ENCODE measurements at places on chromosomes 4 and X.
A peak's percentile ranks its signal among the peaks of the same experiment; 100 is the strongest.

- DNase-seq, result no peak
Observed at GRCh38 chrX:48736303-48736702, 25.2 kb upstream of the GLOD5 start.

GRCh38 chr4:1731180-1731579, 9.9 kb downstream of the TACC3 start:
- no peak for DNase-seq

DNA sequence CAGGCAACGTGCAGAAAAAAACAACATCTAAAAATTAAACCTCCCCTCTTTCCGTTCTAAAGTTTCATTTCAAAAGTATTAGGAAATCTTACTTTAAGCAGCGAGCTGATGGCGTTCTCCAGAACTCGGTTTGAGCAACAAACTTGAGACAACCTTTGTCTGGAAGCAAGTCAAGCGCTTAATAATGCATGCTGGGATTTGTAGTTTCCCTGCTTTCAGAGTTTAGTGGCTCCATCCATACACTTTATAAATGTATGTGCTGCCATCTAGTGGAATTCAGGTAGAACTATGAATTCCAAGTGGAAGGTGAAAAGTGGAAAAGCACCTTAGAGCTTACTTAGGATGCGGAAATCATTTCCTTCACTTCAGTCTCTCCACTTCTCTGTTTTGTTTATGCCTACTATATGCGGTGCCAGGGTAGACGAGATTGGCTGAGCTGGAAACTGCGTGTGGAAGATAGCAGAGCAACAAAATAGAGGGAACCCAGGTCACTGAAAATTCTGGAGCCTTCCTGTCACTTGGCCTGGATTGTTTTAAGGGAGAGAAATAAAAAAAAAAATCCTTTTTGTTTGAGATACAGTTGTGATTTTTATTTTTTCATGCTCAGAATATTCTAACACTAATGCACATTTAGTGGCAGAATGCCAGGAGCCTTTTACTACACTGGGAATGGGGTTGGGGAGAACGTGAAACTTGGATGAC, at the start of gene BDH2:
Gene BDH2 (minus strand): TSS at position 144 of the 702 bp plus-strand sequence. CDS start 3,580 bp downstream, outside the sequence.
- DNase-seq, result peak; percentile 1

DNA sequence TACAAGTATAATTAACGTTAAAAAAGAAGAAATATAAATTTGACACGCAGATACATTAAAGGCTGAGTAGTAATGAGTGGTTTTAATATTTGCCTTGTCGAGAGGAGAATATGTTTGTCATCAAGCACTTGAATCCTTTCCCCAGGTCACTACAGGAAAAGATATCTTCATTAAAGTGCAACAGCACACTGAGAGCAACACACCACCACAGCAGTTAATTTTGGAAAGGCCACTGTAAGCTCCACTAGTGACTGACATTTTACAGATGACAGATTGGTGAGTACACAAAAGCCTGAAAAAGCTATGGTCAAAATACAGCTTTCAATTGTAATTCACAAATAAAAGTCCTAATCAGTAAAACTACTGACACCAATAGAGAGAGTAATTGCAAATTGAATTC, 76.6 kb downstream of the ZNF718 start:
- no peak for DNase-seq

GRCh38 chr4:81352446-81352835, 119.3 kb downstream of the RASGEF1B start:
- DNase-seq, result no peak

GRCh38 chrX:63258144-63258543, 93.0 kb downstream of the SPIN4 start:
- no peak for DNase-seq

- DNase-seq, result no peak
Observed at GRCh38 chrX:71923516-71923915, 12.9 kb downstream of the NHSL2 start.

DNA sequence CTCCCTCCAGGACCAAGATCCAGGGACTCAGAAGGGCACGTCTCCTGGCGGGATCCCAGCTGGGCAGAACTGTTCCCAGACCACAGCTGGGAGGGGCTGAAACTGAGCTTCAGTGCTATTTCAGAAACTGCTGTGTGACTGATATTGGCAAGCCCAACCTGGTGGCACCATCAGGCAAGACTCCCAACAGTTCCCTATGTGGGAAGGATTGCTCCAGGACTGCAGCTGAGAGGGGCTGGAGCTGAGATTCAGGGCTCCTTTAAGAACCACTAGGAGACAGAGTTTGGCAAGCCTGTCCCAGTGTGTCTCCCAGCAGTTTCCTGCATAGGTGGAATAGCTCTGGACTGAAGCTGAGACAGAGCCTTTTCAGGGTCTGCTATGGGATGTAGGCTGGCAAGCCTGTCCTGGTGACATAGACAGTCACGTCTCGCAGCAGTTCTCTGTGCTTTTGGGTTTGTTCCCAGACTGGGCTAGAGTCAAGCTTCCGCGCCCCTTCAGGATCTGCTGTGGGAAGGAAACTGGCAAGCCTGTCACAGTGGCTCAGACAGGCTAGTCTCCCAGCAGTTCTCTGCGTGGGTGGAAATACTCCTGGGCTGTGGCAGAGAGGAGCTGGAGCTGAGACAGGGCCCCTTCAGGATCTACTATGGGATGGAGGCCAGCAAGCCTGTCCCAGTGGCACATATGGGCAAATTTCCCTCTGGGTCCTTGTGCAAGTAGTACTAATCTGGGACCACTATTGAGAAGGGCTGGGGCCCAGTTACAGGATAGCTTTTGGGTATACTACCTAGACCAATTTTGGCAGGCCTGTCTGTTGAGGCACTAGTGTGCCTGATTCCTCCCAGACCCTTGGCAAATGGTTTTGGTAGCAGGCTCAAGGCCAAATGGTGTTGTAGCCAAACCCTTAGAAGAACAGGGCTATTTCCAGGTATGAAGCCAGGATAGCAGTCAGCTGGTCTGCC, 20.2 kb upstream of the MED14 start:
- DNase-seq, result no peak
